Motor neuron (in vitro differentiated cells): ENCODE measurements at places on chromosomes 4 and X.

GRCh38 chr4:14844061-14844460, 158.2 kb upstream of the CPEB2 start:
- ATAC-seq, result no peak

- ATAC-seq, result no peak
These were observed 36.8 kb upstream of the DCK start for GRCh38 chr4:70956549-70957210.

DNA sequence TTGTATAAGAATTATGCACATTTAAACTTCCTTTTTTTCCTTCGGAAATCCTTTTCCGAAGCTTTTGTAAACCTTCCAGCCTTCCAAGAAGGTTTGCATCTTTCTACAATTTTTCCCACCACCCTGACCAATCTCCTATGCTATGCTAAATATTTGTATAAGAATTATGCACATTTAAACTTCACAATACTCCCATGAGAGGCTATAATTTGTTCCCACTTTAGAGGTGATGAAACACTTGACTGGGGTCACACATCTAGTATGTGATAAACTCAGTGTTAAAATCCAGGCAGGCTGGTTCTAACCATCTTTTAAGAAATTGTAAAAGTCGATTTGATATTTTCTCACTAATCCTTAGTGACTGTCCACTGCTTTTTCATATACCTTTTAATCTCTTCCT, 22.1 kb downstream of the NUDT6 start:
- ATAC-seq, result peak; percentile 73

DNA sequence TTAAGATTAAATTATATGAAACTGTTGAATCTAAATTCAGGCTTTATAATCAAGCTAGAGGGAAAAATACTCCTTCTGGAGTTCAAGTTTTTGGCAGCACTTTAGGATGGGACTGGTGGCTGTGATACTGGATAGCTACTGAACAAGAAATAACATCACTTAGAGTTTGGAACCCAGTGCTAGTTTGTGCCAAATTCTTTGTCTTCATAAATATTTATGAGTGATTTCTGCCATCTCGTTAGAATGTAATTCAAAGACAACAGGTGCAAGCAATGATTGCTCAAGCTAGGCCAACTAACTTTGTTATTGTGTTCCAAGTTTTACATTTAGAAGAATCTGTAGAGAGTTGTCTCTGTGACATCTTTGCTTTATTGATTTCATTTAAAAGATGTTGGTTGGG, 417.9 kb downstream of the FAT4 start:
- ATAC-seq, result no peak

DNA sequence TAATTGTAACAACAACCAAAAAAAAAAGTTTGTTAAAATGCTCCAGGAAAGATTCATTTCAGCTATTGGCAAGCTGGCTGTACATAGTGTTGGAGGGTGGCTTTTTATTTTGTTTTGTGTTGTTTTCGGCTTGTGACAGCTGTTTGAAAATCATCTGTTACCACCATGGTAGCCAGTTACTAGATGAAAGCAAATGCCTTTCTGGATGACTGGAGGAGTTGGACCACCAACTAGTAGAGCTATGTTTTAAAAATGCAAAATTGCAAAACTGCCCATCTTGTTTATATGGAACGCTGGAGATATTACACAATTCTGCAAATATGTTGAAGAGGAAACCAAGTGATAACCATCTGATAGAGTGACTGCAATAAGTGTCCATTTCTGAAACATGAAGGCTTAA, 53.2 kb upstream of the TNIP3 start:
- no peak for ATAC-seq

- ATAC-seq, result peak; percentile 70
These were observed 54.6 kb upstream of the HHIP start for GRCh38 chr4:144591401-144591800.

GRCh38 chr4:42159271-42160001, 7.0 kb upstream of the BEND4 start:
- ATAC-seq, result no peak

DNA sequence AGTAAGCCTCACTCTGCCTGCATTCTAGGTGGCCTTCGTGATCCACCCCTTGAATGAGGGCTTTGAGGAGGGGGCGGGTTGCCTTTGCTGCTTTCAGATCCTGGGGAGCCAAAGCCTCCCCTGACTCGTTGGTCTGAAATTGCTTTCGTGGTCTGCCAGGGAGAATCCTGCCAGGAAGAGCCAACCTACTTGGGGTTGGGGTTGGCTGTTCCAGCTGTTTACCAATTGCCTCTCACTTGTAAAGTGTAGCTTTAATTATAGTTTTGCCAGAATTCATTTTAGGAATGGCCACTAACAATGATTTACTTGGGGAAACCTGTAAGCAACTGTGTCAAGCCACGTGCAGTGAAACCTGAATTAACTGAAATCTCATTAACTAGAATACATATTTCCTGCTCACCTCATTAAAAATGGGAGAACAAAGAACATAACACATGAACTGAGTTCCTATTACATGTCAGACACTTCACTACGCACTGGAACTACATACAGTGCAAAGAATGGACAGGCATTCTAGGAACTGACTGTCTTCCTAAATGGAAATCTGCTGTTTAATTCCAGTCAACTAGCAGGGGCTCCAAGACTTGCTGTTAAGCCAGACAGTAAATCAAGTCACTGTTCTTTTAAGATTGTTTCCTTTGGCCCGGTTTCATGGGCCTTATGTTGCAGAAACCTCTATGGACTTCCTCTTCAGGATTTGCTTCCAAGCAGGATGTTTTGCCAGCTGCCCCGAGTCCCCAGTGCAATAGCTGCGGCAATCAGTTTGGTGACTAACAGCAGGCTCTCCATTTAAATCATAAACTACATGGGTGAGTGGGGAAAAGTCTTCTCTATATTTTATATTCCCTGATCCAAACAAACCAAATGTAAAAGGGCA, 16.4 kb upstream of the NKRF start:
- no peak for ATAC-seq

DNA sequence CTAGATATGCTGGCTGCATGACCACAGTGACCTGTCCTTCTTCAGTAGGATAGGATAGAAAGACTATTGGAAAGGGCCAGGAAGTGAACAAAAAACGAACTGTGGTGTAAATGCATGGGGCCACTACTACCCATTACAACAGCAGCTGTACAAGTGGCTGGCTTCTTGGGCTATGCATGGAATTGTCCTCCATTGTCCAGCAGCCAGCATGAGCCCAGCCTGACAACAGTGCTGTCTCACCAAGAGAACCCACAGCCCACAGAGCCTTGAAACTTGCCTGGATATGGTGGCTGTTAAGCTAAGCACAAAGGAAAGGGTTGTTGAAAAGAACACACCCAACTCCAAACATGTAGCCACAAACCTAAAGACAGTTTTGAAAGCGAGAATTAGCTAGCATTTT, 330.2 kb upstream of the F9 start:
- ATAC-seq, result no peak

GRCh38 chr4:141571362-141571761, 65.0 kb upstream of the IL15 start:
- ATAC-seq, result no peak

- no peak for ATAC-seq
These were observed 51.9 kb upstream of the TAPT1 start for GRCh38 chr4:16278178-16278577.

DNA sequence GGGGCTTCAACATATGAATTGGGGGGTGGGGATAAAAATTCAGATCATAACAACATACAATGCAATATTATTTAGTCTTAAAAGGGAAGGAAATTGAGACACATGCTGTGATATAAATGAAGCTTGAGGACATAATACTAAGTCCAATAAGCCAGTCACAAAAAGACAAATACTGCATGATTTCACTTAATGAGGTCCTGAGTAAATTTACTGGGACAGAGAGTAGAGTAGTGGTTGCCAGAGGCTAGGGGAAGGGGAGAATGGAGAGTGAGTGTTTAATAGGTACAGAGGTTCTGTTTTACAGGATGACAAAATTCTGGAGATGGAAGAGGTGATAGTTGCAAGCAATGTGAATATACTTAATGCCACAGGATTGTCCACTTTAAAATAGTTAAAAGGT, 89.2 kb upstream of the RAPGEF2 start:
- ATAC-seq, result no peak

- no peak for ATAC-seq
These were observed 380.7 kb upstream of the CPXCR1 start for GRCh38 chrX:88366314-88366713.

- ATAC-seq, result peak; percentile 43
These were observed 24.7 kb downstream of the KCNE5 start for GRCh38 chrX:109600237-109600651.

DNA sequence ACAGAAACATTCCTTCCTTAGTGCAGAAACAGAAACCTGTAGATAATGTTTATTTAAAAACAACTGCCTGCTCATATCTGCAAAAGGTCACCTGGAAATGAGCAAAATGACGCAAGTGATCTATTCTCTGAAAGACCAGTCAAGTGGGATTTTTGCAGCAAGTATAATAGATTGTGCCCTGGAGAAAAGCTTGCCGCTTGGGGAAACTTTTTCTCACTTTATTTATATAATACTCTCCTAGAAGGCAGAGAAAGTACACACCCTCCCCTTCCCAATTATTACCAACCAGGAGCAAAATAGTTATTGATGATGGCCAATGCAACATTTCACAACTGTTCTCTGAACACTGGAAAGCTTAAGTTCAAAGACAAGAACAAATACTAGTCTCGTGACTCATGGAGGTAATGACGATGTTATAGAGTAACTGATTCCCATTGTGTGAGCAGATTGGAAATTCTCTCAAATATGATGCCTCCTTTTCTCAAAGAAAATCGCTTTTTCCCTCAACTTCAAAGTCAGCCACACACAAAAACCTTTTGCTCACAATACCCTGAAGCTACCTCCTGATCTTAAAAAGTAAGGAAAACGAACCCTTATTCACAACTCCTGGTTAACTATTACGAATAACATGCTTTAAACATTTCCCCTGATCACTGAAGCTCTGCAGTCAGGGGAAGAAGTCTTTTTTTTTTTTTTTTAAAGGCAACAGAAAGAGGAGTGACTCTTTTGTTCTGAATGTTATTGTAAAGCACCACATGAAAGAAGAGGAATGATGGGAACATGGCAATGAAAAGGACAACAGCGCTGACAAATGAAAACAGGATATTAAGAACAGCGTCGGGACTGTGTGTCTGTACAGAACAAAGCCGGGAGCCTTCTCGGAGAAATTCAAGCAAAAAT, 41.0 kb downstream of the MID1 start:
- peak; percentile 82 for ATAC-seq

- no peak for ATAC-seq
These were observed 168.5 kb upstream of the MAP3K15 start for GRCh38 chrX:19683817-19684216.

GRCh38 chr4:156547891-156548290, 423.7 kb downstream of the PDGFC start:
- no peak for ATAC-seq

- ATAC-seq, result no peak
These were observed 41.5 kb downstream of the SHROOM3 start for GRCh38 chr4:76476571-76476970.

DNA sequence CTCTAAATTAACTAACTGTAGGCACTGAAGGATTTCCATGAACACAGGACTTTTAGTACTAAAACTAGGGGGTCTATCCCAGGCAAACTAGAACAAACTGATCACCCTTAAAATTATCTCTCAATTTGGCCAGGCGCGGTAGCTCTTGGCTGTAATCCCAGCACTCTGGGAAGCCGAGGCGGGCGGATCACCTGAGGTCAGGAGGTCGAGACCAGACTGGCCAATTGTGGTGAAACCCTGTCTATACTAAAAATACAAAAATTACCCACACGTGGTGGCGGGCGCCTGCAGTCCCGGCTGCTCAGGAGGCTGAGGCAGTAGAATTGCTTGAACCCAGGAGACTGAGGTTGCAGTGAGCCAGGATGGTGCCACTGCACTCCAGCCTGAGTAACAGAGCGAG, 436.6 kb downstream of the RPA4 start:
- no peak for ATAC-seq

DNA sequence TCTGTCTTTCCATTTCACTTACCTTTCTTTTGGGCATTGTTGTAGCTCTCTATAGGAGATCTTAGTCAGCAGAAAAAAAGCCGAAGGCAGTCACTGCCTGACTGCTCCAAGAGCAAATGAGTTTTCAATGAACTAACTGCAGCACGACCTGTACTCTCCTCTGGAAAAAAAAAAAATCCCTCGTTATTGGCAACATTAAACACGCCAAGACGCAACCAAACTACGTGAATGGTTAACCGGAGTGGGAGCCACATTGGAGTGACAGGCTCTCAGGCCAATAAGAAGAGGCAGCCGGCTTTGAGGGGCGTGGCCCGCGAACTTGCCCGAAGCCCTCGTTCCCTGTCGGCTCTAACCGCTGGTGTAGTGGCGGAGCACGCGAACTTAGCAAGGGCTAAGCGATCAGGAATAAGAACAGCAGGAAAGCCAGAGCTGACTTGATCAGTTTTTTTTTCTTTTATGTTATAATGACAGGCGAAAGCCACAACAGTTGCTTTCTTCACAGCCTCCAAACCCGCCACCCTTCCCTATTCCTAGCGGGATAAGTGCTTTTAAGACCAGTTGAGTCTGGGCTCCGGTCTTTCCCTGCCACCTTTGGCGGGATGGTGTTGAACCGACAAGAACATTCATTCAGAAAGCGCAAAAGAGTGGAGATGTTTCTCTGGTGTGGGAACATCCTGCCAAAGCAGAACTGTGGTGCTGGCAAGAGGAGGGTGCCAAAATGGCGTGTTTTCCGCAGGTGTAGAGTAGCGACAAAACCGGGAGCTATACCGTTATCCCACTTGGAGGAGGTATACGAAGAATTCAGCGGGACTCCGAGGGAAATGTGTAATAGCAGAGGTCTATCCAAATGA, 80.0 kb downstream of the HMGN5 start:
- peak; percentile 96 for ATAC-seq

DNA sequence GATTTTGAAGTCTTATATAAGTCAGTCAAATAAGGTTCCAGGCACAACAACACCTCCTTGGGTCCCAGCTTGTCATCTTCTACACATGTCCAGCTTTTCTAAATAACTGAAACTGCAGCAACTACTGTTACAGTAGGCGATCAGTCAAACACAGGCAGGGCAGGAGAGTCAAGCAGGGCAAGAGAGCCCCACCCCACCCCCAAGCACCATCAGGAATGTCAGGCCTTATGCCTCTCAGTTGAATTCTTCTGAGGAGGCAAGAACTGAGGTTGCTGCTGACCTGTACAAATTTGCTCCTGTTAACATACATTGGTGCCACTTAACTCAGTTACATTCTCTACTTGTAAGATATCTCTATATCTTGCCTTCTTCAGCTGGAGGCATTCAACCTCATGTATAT, 608.8 kb upstream of the PCDH10 start:
- no peak for ATAC-seq
